NCI-H1694 (cell line): ENCODE measurements at places on chromosomes 2 and 18.

DNA sequence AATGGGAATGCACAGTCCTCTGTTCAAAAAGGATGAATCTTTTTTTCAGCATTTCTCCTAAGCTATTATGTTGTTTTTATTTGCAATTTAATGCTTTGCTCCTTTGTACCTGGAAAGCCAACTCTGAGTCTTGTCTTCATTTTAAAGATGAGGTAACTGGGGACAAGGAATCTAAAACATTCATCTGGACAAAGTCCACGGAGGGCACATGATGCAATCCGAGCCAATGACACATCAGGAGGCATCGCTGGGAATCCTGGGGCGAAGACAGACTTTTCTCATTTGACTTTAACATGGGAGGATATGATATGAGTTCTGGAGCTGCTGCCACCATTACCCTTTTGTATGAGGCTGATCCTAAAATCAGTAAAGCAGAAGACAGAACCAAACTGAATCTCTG is 116.5 kb upstream of the REG3G start:
- DNase-seq: no peak

- no peak for DNase-seq
These were observed 46.9 kb downstream of the MAL start for GRCh38 chr2:95072424-95072823.

DNA sequence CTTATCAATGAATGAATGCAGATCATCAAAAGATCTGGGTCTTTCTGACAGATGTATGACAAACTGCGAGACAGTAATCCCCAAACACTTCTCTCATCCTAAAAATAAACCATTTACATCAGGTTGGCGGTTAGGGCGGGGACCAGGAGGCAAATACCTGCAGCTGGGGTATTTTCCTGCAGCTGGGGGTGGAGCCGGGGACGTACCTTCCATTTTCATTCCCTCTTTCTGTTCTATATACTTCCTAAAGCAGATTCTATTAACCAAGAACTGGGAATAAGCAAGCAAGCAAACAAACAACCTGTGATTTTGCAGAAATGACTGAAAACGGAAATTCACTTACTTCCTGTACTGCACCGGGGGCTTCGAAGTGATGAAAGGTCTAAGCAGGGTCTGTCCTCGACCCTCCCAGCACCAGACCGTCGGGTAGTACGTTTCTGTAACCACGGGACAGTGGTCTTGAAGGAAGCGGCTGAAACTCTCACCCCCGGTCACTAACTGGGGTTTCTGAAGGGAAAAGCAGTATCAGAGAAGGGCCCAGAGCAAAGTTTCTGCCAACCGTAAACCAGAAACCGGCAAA is 1.2 kb downstream of the ABHD3 start:
- DNase-seq: no peak

DNA sequence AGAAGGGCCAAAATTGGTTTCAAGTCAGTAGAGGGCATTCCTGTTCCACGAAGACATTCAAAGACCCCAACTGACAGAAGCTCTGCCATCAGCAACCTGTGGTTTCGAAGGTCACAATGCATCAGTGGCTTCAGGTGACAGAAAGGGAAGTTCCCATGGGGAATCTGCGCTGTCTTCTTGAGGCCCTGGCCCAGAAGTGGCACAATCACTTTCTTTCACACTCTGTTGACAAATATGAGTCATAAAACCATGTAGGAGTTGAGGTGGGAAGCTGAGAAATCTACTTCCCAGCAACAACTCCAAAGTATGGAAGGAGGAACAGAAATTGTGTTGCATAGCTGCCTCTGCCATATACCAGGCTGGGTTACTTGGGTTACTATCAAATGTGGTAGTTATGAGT is 621.1 kb upstream of the FANCL start:
- no peak for DNase-seq

DNA sequence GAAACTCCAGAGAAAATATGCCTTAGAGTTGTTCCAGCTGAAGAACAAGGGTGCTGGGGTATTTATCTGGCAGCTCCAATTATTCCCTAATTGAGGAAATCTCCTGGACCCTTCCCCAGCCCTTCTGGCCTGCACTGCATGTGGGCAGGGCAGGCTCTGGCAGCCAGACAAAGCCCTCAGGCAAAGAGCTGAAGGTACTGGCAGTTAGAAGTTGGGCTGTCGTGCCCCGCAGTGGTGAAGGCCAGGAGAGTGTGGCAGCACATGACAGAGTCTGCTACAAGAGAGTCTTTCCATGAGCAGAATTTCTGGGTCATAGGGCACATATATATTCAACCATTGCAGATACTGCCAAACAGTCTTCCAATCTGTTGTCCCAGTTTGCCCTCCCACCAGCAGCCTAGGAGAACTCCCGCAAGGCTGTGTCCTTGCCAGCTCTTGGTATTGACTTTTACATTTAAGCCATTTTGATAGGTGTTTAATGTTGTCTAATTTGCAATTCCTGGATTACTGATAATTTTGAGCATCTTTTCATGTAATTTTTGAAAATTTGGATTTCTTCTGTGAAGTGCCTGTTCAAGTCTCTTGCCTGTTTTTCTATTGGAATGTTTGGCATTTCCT is 26.6 kb downstream of the ONECUT2 start:
- DNase-seq: no peak

DNA sequence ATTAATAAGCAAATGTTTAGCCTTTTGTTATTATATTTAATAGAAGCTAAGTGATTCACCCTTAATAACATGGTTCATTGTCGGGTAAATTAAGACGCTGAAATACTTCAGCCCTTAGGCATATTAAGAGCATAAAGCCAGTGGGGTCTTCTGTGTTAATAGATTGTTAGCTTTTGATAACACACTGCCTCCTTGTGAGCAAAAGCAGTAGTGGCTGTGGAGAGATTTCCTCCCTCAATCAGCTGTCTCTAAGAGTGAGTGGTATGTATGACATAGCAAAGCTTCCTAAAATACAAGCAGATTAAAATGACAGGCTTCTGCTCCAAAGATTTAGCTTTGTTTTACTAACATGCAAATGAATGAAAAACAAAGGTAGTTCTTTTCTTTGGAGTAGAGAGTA is 143.7 kb upstream of the SYT4 start:
- no peak for DNase-seq

- DNase-seq: no peak
These were observed 42.8 kb downstream of the ARL6IP6 start for GRCh38 chr2:152761214-152761613.

DNA sequence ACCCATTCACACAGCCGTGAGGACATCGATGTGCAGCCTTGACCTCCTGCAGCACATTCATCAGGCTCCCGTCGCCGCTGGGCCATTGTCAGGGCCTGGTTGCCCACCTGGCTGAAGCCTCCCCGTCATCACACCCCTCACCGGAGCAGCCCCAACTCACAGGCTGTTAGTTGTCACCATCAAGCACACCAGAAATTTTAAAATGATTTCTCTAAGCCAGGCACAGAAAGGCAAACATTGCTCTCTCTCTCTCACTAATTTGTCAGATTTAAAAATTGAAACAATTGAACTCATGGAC is 167.1 kb downstream of the RTP5 start:
- no peak for DNase-seq

GRCh38 chr18:78986018-78986481 is 6.4 kb downstream of the SALL3 start:
- DNase-seq: no peak

DNA sequence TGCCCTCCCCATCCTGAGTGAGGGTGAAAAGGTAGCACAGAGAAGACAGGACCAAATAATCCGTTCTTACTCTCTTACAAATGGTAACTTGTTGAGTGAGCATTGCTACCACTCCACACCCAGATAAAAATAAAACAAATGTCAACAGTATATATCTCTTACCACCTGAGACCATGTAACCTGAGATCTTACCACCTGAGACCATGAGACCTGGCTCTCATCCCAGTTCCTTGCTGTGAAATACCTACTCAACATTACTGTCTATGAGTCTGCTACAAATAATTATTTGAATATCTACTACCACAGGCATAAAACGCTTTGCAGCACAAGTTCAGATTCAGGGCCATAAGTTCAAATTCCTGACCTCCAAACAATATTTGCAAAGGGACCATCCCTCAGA is 234.7 kb downstream of the C1D start:
- DNase-seq: no peak

- no peak for DNase-seq
These were observed 98.3 kb upstream of the ID2 start for GRCh38 chr2:8583400-8584173.

DNA sequence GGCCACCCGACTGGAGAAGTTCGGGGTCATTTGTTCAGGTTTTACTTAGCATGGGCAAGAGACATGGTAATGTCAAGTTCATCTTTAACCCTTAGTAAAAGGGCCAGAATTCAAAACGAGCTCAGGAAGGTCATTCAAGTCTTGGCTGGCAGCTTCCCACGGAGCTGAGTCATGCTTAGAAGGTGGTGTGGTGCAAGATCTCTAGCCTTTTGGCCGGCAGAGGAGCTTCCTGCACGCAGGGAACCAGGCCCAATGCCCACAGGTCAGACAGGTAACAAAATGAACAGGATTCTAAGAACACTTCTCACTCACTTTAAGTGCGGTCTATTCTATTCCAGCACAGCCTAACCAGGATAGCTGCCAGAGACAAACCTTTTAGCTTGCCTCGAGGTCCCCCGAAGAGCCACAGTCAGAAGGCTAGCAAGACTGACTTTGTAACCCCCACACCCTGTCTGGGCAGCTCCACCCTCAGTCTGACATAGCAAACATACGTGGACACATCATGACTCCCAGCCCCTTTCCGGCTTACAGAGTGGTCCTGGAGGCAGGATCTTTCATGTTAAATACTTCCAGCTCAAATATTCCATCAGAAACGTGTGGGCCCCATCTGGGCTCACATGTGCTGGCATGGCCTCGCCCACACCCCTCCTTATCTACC is 292.7 kb downstream of the BCL11A start:
- DNase-seq: no peak
